Activated CD4-positive, alpha-beta memory T cell treated with anti-CD3 and anti-CD28 coated beads for 36 hours (primary cell): ENCODE measurements at places on chromosomes 13 and 19. TPM values are rescaled to one million over a fixed set of nuclear protein-coding genes. Genes with fewer than 3 reads are reported as not detected.

CLPTM1 gene
- 45.0 TPM for total RNA-seq

- DNase-seq = no peak
Measured at GRCh38 chr13:72435251-72435650, 292.2 kb downstream of the MZT1 start.

IFI30 gene
- 23.7 TPM for total RNA-seq

DNA sequence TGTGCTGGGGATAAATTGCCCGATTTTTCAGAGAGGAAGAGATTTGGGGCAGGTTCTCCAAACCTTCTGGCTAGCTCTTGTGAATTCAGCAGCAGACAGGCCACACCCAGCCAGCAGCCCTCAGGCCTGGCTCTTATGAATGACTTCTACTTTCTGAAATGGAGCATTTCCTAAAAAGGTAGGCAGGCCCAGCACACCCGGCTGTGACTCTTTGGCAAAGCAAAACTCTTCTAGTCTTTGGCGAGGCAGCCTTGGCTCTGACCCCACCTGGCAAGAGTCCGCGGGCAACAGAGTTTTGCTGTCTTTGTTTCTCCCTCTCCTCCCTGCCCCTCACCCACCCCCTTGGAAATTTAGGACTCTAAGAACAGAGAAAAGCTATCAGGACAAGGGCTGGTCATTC lies 221.2 kb downstream of the ZNF536 start:
- no peak for DNase-seq

CFAP97D2 gene
- not detected for total RNA-seq

DNA sequence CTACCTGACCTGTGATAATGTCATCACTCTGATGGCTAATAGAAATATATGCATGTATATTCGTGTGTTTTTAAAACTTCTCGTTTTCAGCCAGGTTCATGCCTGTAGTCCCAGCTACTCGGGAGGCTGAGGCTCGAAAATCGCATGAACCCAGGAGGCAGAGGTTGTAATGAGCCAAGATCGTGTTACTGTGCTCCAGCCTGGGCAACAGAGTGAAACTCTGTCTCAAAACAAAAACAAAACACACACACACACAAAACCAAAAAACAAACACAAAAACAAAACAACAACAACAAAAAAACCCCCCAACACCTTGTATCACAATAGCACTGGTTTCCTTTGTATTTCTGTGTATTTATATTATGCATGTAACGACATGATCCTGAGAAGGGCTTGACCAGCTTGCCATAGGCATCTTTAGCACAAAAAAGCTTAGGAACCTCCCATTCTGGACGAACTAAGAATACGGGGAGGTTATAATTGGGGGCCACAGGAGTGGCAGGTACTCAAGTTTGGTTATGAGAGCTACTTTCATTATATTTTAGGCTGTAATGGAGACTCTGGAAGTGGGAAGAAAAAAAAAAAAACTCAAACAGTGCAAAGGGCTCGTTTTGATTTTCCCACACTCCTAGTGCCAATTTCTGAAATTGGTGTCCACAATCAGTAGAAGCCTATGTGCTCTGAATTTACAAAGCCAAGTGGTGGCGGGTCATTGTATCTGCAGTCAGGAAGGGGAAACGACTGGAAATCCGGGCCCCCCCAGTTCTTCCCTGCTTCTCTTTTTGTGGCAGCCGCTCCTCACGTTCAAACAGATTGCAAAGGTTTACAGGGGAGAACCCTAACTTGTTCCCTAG lies 1.2 kb upstream of the ACP7 start:
- no peak for DNase-seq

IGFL1 gene
- not detected for total RNA-seq

DNA sequence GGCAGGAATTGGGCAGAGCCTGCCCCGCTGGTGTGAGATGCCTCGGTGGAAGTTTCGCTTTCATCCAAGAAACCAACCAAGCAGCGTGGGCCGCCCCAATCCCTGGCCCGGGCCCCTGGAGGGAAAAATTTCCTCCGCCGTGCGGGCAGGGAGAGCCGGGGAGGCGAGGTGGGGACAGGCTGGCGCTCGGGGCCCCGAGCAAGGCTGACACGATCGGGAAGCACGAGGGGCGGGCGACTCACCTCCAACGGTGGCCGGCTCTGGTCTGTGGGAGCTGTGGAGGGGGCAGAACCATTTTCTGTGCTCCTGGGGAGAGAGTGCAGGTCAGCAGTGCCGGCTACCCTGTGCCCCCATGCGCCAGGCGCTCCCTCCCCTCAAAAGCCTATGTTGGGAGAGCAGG lies 11.0 kb downstream of the RNF126 start:
- DNase-seq = no peak
